HFFc6 (cell line): ENCODE measurements at places on chromosomes 11 and 22. TPM values are rescaled to one million over a fixed set of nuclear protein-coding genes. Genes with fewer than 3 reads are reported as not detected.
A peak's percentile ranks its signal among the peaks of the same experiment; 100 is the strongest.

ARHGAP42 gene
- total RNA-seq = 1.2 to 2.3 TPM (median 1.3 TPM) in 3 replicates

PHLDB1 gene
- total RNA-seq = 112 to 131 TPM (median 121 TPM) in 3 replicates

GRCh38 chr11:44113572-44113971, 18.1 kb downstream of the EXT2 start:
- H3K4me1 ChIP-seq = peaks cover 29% of the 10 kb centered on the region
- no peaks in the 10 kb centered on the region; the same call in 1 of the 2 replicates for H3K27me3 ChIP-seq
- no peak for DNase-seq
- H3K36me3 ChIP-seq = peaks cover 23% of the 10 kb centered on the region
- no peak overlapping the region for H3K4me3 ChIP-seq

- H3K27ac ChIP-seq = no peak overlapping the region
- H3K36me3 ChIP-seq = peaks cover 24% of the 10 kb centered on the region
- DNase-seq = no peak
- no peaks in the 10 kb centered on the region for H3K27me3 ChIP-seq
Observed at GRCh38 chr11:43747130-43747802, 66.7 kb downstream of the HSD17B12 start.

BRMS1 gene
- 43.9 to 62.7 TPM (median 48.0 TPM) in 3 replicates for total RNA-seq

PRODH gene
- not detected in 3 replicates for total RNA-seq

GRCh38 chr11:6315811-6316425, 4.4 kb downstream of the CAVIN3 start:
- peak; percentile 42 for DNase-seq
- peaks cover 15% of the 10 kb centered on the region for H3K36me3 ChIP-seq
- peaks cover 4% of the 10 kb centered on the region for H3K27me3 ChIP-seq
- peaks cover 28% of the 10 kb centered on the region for H3K4me1 ChIP-seq
- H3K27ac ChIP-seq = 0 out of 2 replicates have a peak overlapping the region, but pooled peaks have one; percentile 12
- H3K4me3 ChIP-seq = 0 out of 2 replicates have a peak overlapping the region, but pooled peaks have one; percentile 32

DNA sequence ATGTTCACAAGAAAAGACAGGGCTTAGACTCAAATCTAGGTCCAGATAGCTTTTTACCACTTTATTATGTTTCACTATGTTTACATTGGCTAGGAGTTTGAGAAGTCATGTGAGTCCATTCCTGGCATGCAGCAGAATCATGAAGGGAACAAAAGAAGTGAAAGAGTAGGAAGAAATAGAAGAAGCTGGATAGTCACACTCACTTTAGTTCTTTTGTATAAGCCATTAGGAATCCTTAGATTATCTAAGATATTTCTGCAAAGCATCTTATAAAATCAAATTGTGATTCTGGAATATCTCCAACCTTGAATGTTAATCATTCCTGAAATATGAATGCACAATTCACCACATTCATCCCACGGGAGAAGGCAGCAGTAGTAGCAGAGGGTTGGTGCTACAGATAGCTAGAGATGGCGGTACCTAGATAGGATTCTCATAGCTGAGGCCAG, 31.9 kb downstream of the MAML2 start:
- H3K4me1 ChIP-seq = peaks cover 100% of the 10 kb centered on the region
- H3K36me3 ChIP-seq = peaks cover 22% of the 10 kb centered on the region
- H3K4me3 ChIP-seq = peak overlapping the region; percentile 39
- H3K27me3 ChIP-seq = no peaks in the 10 kb centered on the region; the same call in 1 of the 2 replicates
- peak; percentile 77 for DNase-seq

- H3K27ac ChIP-seq = no peak overlapping the region
- no peaks in the 10 kb centered on the region for H3K27me3 ChIP-seq
- H3K4me3 ChIP-seq = no peak overlapping the region
- no peak for DNase-seq
Observed at GRCh38 chr11:123833095-123833494, 26.9 kb upstream of the OR6M1 start.

DNA sequence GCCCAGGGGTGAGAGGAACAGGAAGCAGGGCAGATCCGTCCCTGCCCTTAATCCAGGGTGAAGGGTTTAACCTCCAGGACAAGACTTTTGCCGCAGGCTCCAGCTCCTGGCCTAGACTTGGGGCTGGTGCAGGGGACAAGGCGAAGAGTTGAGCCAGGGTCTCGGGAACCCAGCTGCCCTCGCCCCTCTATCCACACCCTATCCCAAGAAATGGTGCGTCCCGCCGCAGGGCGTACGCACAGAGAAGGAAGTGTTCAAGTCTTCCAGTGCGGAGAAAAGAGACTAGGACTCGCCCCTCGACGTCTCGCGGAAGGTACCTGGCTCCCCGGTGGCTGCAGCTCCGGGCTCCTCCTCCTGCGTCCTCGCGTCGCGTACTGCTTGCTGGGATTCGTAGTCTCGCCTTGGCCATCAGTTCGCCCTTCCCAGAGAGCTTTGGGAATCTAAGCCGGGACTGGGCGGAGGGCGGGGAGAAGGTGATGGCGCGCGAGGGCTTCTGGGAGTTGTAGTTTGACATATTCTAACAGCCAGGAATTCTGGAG, at the start of gene ZMAT5:
Gene ZMAT5, minus strand, starts transcription at position 376 of the 539 bp plus-strand sequence. CDS start 18,463 bp downstream, outside the sequence.
- peak within 1 kb of the TSS; percentile 95 for H3K27ac ChIP-seq
- H3K27me3 ChIP-seq = no peaks in the 10 kb centered on the region; the same call in 1 of the 2 replicates
- DNase-seq = peak; percentile 97
- H3K4me3 ChIP-seq = peak within 1 kb of the TSS; percentile 100
- H3K36me3 ChIP-seq = peaks cover 11% of the 10 kb centered on the region; the same call in 1 of the 2 replicates
